ENCODE measurements at places on chromosomes 5 and 9. TPM values are rescaled to one million over a fixed set of nuclear protein-coding genes. Genes with fewer than 3 reads are reported as not detected.

GRCh38 chr9:108056805-108057386 lies 567.3 kb upstream of the KLF4 start:
- DNase-seq = peak; percentile 89

DNA sequence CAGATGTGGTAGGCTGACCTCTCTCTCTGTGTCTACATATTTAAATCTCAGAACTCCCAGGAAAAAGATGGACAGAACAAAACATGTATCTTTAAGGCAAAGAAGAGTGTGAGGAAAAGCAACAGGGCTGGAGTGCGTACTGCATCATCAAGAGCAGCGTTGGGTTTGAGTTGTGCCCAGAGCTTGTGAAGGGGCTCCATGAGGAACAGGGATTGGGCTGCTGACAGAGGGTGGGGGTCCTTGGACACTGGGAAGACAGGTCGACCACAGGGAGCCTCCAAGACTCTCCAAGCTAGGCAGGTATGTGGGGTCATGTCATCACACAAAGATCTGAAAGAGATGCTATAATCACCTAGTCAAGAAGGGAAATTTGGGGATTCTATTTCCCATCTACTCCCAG lies 309.9 kb downstream of the IRX1 start:
- DNase-seq = no peak

DNA sequence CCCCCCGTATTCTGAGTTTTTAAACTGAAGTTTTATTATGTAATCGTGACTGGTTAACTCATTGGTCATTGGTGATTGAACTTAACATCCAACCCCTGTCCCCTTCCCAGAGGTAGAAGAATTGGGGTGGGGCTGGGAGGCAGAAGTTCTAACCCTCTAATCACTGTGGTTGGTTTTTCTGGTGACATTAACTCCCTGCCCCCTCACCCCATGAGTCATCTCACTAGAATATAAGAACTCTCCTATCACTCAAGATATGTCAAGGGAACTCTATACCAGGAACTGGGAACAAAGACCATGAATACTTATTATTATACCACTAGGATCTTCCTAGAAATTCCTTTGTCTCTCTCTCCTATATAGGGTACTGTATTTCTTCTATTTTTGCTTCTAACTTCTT lies 52.3 kb upstream of the CAVIN4 start:
- DNase-seq = peak; percentile 30

DNA sequence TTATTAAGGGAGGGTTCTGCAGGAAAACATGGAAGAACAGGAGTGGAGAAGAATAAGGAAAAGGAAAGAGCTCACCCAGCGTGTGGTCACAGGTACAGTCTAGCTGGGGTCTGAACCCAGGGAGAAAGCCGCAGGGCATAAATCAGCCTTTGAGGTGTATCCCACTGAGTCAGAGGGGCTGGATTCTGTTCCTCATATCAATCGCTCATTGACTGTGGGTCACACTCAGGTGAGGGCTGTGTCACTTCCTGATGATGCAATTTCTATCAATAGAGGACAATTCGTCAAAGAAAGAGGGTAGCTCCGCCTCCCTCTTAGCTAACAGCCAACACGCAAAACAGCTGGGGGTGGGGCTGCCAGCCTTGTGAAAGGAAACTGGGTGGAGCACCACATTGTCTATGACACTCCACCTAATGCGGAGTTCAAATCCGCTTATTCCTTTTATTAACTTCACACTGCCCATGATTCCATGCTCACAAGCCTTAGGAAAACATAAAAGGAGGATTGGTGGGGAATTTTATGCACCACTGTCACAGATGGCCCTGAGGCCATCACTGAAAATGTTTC lies 176.2 kb downstream of the ICE1 start:
- no peak for DNase-seq

DNA sequence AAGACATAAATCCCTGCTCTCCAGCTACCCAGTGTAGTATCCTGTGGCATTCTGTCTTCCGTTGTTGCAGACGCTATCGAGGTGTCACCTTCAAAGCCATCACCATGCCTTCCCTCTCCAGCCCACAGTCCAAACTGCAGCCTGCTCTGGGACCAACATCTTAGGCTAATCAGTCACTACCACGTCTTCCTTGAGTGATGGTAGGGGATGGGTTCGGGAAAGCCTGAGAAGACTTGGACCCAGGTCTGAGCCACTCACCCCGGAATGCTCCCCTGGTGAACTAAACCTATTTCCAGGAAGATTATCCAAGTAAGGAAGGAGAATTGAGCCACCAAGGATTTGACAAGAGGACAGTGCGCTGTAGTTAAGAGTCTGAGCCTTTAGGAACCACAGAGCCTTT lies 52.9 kb upstream of the IRX1 start:
- no peak for DNase-seq

- no peak for DNase-seq
These were observed 2.3 kb downstream of the DNLZ start for GRCh38 chr9:136361047-136361753.

GRCh38 chr5:42799241-42799608 lies 12.5 kb downstream of the SELENOP start:
- no peak for DNase-seq

F2R gene
- total RNA-seq = 22.5 TPM

DNA sequence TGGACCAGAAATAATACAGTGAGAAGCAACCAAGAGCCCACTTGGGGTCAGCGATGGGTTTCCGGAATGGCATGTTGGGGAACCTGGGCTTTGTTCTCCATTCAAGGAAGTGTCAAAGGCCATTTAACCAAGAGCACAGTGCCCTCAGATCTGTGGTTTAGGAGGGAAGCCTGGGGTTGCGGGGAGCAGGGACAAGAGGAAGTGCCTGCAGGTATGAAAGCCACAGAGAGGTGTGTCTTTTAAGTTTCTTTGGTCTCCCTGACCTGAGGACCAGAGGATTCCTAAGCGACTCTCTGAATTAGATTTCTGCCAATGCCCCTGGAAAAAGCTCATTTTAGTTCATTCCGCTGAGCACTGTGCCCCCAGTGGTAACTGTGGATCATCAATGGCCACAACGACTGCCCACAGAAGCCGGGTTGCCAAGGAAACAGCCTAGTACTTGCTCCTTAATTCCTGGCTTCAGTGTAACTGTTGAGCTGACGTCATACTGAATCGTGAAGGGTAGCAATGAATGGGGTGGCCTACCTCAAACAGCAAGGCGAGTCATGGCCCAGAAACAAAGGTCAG lies 107.3 kb upstream of the SPIN1 start:
- no peak for DNase-seq

GRCh38 chr5:136526791-136527190 lies 161.4 kb upstream of the TRPC7 start:
- DNase-seq = no peak

- DNase-seq = no peak
These were observed 6.1 kb downstream of the RICTOR start for GRCh38 chr5:39068099-39068498.

PHF24 gene
- not detected for total RNA-seq

DNA sequence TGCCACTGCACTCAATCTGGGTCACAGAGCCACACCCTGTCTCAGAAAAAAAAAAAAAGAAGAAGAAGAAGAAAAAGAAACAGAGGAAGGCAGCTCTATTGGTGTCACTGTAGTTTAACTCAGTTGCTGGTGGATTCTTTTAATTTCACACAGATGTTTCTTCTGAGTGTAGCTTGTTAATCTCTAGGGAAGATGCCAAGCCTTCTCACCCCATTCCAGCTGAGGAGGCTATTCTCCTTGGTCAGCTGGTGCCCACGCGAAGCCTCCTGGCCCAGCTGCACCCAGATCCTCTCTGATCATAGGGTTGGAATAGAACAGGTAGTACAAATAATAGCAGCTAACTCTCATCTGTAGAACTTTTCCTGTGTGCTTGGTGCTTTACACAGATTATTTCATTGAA lies 113.8 kb upstream of the SPRY4 start:
- DNase-seq = no peak

DNA sequence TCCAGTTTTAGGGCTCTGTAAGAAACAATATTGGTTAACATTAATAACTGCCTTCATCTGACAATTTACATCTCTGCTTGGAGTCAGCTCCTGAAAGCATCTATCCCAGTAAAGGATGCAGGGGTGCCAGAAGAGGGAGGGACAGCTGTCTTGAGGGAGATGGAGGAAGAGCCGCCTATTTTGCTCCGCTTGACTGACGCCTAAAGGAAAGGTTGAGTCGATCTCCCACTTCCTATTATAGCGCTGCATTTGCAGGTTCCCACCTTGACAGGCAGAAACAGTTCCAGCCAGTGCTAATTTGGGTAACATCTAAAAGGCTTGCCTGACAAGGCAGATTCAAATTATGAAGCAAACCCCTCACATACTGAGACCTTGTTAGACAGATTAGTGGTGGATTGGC lies 374.6 kb downstream of the SPATA31D1 start:
- DNase-seq = no peak

- DNase-seq = no peak
These were observed 94.9 kb downstream of the HTR4 start for GRCh38 chr5:148559461-148559860.

DNA sequence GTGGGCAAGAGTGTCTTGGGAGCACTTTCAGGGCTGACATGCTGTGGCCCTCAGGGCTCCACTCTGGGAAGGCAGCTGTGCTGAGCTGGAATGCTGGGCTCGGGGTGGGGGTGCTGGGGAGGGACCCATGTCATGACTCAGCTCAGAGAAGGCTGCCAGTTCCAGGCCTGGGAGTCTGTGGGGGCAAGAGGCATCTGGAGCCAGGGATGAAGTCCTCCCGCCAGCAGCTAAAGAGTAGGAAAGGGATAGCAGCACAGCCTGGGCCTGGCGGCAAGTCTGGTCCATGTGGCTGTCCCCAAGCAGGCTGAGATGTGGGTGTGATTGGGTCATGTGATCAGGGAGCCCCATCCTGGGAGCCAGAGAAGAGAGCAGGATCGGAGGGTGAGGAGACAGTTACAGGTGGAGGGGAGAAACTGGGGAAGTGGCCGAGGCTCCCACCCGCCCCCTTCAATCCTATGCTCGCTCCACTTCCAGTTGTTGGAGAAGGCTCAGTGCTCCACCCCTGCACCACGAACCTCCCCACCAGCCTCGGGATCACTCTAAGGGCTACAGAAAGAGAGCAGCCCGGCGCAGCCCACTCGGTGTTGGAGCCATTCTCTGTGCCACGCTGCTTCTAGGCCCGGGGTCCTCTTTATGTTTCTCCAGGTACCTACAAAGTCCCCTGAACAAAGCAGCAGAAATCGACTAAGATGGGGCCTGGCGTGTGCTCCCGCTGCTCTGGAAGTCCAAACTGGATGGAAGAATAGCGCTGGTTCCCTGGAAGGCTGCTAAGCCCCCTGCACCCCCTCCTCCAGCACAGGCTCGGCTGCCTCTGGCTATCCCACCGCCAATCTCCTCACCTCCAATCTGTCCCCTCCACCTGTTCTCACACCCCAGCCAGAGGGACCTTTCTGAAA lies 12.0 kb downstream of the PDGFRB start:
- DNase-seq = peak; percentile 92

GRCh38 chr5:61100437-61100836 lies 61.8 kb downstream of the SMIM15 start:
- no peak for DNase-seq

DNA sequence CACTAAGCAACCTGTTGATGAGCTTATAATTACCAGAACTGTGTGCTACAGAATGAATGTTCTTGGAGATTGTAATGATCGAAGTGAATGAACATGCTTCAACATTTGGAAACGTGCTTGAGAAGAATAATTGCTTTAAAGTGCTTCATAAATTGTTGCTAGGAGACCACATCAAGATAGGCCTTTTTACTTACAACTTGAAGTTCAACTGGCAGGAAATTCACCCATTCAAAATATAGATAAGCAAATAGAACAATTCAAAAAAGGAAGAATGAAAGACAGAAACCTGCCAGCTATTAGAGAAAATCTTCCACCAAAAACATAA lies 38.0 kb upstream of the SLC44A1 start:
- no peak for DNase-seq

- DNase-seq = no peak
These were observed 32.9 kb downstream of the MAP3K1 start for GRCh38 chr5:56848206-56848605.

- no peak for DNase-seq
These were observed 86.9 kb downstream of the MVB12B start for GRCh38 chr9:126413391-126414068.

GRCh38 chr9:77829420-77829819 lies 181.3 kb upstream of the GNA14 start:
- DNase-seq = peak; percentile 82

DNA sequence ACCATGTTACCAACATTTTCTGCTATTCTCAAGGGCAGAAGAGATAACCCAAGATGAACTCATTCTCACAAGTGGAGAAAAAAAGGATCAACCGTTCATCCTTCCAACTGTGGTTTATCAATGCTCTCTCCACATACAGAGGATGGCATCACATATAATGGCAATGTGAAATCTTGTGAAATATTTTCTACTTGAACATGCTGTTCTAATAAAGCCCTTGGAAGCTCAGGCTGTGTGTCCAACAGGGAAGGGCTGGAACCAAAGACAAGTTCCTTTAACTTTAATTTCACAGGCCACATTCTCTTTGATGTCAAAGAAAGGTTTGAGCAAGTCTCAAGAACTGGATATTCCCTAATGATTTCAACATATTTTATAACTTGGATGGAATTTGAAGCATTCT lies 230.5 kb downstream of the SPOCK1 start:
- no peak for DNase-seq

Measured in LHCN-M2 (cell line).